ENCODE measurements at places on chromosomes 4 and X.

DNA sequence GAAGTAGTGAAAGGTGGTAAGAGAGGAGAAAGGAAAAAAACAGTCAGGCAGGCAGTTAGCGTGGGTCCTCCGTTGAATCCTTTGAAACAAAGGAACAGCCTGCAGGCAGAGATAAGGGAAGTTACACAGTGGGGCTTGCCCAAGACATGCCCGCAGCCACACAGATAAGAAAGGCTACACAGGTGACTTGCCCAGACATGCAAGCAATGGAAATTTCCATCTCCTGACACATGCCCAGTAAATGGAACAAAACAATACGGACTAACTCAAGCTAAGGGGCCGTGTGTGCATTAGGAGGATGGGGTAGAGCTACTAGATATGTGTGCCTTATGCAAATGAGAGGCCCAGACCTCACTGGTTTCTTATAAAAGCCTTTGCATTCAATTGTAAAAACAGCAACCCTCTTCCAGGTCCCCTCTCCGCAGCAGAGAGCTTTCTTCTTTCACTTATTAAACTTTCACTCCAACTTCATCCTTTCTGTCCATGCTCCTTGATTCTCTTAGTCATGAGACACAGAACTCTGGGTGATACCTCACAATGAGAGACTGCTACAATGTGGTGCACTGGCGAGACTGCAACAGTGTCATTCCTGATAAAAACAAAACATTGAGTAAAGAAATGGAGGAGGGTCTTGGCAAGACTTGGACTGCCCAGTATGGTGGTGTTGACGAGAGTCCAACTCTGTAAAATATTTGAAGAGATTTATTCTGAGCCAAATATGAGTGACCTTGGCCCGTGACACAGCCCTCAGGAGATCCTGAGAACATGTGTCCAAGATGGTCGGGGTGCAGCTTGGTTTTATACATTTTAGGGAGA is 997.4 kb upstream of the PRKX start:
- DNase-seq, result no peak

DNA sequence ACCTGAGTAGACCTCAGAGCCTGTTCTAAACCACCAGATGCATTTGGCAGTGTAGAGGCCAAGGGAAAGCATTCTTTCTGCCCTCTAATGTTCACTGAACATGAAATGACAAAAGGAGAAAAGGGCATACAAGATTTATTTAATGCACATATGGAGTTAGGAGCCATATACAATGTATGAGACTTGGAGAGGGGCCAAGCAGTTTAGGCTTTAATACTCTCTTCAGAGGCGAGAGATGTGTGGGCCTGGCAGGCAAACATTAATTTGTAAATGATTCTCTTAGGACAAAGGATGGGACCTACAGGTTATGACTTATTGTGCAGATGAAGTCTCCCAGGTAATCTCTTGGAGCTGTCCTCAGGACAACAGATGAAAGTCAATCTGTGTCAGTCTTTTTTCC is 631.9 kb downstream of the ADGRL3 start:
- DNase-seq, result no peak

DNA sequence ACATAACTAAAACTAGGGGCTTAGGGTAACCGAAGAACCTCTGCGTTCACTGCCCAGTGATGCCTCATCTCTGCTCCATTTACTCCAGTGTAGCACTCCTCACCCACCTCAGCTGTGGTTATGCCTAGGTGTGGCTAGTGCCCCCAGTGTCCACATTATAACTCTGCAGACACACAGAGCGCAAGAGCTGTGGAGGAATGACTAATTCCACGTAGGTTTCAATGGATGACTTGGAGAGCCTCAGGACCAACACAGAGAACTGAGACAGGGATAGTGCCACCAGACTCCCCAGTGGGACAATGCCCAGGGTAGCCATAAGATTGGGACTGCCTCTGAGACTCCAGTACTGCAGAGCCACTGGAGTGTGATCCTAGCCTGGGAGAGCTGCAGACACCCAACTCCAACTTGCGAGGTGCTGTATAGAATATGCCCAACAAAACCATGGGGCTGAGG is 542.4 kb upstream of the DIPK2B start:
- DNase-seq, result no peak

DNA sequence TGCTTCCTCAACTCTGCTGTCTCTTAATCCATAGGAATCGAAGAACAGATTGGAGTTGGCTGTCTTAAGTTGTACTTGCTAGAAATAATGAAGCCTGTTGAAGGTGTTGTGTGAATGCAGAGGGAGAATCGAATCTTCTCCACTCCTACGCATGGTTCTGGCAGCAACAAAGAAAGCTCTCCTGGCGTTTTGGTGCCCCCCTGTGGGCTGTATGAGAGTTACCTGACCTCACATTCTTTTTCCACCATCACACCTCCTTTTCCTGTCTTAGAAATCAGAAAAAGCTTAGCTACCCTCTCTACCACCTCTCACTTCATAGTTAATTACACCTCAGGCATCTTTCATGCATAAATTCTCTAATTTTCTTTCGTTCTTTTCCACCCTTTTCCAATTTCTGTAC is 16.3 kb downstream of the KLF8 start:
- DNase-seq, result no peak

DNA sequence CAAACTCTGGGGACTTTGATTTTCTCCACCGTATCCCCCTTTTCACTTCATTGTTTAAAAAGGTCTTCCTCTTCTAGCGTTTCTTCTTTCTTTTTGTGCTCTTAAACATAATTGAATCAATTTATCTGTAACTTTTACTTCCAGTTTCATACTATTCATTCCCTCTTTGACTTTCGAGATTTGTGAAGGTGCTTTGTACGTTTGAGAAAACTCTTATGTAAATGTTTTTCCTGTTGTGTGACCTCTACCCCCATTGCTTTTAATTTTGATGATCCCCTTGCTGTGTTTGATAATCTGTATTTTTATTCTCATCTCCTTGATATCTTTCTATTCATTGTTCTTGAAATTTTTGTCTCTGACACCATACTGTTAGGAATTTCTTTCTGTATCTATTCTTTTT is 4.8 kb downstream of the USP38 start:
- no peak for DNase-seq

- no peak for DNase-seq
These were observed 13.4 kb downstream of the KLF3 start for GRCh38 chr4:38677441-38677840.

DNA sequence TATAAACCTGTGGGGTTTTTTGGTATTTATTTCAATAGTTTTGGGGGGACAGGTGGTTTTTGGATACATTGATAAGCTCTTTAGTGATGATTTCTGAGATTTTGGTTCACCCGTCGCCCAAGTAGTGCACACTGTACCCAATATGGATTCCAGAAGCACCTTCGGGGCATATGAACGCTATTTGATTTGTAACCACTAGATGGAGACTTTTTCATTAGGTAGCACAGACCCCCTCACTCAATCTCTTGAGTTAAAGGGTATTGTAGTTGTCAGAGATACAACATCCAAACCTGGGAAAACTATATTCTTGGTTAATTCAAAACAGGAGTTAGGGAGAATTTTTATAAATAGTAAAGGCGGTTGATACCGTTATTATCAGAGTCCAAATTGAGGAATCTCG is 79.8 kb downstream of the SPANXN3 start:
- no peak for DNase-seq

DNA sequence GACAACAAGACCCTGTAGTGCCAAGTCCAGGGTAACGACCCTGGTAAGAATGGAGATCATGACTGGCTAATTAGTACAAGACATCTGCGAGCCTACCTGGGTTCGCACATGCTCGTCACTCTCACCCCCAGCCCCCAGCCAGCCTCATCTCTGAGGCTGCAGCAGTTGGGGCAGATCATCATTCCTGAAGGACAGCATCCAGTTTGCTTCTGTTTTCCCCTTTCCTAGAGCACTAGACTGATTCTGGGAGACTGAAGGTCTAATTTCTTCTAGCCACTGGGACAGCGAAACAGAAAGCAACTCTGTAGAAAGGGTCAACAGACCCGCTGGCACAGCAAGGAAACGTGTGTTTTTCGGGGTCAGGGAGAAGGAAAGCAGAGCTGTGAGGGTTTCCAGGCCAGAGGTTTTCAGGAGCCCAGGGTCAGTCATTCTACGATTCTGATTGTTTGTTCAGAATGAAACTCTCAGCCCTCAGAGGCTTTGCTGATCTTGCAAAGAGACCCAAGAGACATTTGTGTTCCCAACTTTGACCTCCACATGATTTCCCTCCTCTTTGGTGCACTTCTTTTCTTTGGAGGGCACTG is 343.1 kb upstream of the NOCT start:
- no peak for DNase-seq

GRCh38 chrX:100745806-100746537 is 14.1 kb upstream of the SYTL4 start:
- DNase-seq, result no peak

- no peak for DNase-seq
These were observed 12.4 kb downstream of the ZDHHC9 start for GRCh38 chrX:129831091-129831885.

- no peak for DNase-seq
These were observed 50.3 kb upstream of the ENPP6 start for GRCh38 chr4:184267673-184268583.

DNA sequence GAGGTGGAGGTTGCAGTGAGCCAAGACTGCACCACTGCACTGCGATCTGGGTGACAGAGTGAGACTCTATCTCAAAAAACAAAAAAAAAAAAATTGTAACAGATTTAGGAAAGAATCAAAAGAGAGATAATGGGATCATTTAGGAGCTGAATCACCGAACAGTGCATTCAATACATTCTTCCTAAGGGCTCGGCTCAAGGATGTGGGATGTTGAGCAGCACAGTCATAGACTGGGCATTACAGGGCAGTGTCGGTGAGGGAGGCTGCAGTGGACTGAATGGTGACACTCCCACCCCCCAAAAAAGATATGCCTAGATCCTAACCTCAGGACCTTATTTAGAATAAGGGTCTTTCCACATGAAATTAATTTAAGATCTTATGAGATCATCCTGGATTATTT is 70.0 kb downstream of the EVC2 start:
- DNase-seq, result no peak

GRCh38 chrX:153509592-153509991 is 7.8 kb upstream of the ATP2B3 start:
- DNase-seq, result no peak

DNA sequence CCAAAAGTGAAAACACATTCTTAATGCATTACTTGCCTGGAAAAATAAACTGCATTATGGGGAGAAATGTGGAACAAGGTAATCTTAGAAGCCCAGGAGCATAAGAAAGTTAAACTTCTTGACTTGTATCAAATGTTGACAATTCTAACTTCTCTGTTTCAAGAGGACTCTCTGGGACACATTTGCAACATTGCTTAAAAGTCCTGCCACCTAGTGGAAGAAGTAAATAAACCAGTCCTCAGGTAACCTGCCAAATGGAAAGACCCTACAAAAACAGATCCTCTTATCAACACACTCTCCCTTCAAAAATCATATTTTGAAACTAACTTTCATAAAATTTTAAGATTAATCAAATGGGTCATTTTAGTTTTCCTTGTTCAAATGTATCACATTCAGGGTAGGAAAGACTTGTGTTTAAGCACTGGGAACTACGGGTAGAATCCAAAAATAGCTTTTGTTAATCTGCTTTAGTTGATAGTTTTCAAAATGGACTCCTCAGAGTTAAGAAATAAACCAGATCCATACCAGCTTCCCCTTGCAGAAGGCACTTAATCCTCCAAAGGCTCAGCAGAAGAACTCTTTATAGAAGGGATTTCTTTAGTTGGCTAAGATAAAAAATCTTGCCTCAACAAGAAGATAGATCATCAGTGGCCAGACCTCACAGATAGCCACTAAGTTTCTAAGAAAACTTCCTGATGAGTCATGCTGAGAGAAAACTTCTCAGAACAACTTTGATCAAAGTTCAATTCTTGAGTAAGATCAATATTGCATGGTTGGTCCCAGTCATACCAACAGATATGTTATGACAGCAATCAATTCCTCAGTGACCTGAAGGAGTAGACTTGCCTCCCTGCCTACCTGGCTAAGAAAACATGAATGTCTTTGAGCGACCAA is 141.7 kb downstream of the HHIP start:
- DNase-seq, result peak; percentile 5

DNA sequence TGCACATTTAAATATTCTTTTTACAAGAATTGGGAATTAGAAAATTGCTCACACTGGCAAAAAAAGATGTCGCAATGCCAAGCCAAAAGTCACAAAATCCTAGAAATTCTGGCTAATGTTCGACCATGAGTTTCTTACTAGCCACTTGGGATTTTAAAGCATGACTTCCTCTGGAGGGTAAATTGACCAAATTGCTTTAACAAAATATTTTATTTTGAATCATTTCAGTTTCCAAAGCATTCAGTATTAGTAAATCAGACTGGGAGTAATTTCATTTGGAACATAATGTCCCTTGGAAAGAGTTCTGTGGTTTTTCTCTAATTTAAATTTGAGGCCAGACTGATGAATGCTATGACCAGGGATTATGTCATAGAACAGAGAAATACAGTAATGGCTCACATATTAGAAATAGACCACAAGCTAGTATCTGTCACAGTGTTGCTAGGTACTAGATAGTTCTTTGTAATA is 7.6 kb upstream of the CXCL5 start:
- no peak for DNase-seq

GRCh38 chr4:159129814-159130550 is 27.1 kb downstream of the RAPGEF2 start:
- no peak for DNase-seq

- DNase-seq, result no peak
These were observed 45.4 kb downstream of the ZCCHC13 start for GRCh38 chrX:74349387-74349786.

GRCh38 chrX:79162076-79162475 is 17.6 kb downstream of the GPR174 start:
- DNase-seq, result no peak

DNA sequence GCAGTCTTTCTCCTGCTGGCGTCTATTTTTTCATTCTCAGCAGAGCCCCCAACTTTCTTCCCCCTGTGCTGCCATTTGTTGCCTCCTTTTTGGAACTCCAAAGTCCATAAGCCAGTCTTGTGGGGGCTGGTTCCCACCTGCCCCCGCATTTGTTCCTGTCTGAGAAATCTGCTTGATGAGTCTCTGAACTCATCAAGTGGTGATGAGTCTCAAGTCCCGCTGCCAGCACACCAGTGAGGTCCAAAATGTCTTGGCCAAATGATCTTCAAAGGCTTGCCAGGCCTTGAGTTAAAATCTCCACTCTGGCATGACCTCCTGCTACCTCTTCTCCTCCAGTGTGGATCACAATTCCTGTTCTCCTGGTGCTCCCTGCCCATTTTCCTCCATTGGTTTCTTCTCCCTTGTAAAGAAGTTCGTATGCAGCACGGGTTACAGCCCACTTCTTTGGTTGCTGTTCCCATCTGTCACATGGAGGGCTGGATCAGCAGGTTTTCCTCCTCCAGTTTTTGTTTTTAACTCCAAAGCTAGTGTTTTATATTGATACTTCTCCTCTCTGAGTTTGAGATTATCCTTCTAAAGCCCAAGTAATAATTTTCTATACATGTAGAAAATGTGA is 72.7 kb upstream of the LIMCH1 start:
- no peak for DNase-seq

GRCh38 chrX:45868425-45868824 is 667.7 kb upstream of the DIPK2B start:
- no peak for DNase-seq

All from iPS DF 6.9 (cell line).